ENCODE measurements at places on chromosomes 5 and 9. TPM values are rescaled to one million over a fixed set of nuclear protein-coding genes. Genes with fewer than 3 reads are reported as not detected.

DMRT2 gene
- not detected for total RNA-seq

ST6GALNAC4 gene
- total RNA-seq: 32.6 TPM

MYOT gene
- total RNA-seq: not detected

MEIKIN gene
- not detected for total RNA-seq

OGN gene
- 0.17 TPM for total RNA-seq

ORM2 gene
- total RNA-seq: not detected

LCP2 gene
- total RNA-seq: not detected

F12 gene
- total RNA-seq: 0.74 TPM

CER1 gene
- not detected for total RNA-seq

REEP2 gene
- total RNA-seq: 22.0 TPM

SURF2 gene
- total RNA-seq: 21.5 TPM

CYSRT1 gene
- total RNA-seq: 0.74 TPM

BAG1 gene
- 51.4 TPM for total RNA-seq

IRGM gene
- total RNA-seq: not detected

NR2F1-AS1 gene
- 8.4 TPM for total RNA-seq
